ENCODE measurements at places on chromosomes 12 and 14.

DNA sequence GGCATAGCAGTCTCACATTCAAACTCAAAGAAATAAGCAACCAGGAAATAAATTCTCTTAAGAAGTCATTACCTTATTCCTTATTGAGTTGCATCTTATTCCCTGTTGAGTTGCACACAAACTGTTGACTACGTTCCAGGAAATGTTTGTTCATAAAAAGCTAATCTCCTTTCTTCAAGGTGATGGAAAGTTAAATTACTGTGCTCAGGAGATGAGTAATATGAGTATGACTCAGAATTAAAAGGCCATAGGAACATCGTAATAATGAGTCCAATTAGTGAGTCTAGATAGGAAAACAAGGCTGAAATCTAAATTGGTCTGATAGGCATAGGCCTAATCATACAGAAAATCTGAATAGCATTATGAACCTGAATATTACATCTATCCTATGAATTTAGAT lies 203.1 kb downstream of the SLC2A13 start:
- DNase-seq, result no peak

- no peak for DNase-seq
These were observed 16.1 kb upstream of the NR4A1 start for GRCh38 chr12:52035190-52035589.

- no peak for DNase-seq
These were observed 650 bp downstream of the LLPH start for GRCh38 chr12:66129934-66130266.

GRCh38 chr12:120905856-120906384 lies 1.8 kb upstream of the SPPL3 start:
- no peak for DNase-seq

DNA sequence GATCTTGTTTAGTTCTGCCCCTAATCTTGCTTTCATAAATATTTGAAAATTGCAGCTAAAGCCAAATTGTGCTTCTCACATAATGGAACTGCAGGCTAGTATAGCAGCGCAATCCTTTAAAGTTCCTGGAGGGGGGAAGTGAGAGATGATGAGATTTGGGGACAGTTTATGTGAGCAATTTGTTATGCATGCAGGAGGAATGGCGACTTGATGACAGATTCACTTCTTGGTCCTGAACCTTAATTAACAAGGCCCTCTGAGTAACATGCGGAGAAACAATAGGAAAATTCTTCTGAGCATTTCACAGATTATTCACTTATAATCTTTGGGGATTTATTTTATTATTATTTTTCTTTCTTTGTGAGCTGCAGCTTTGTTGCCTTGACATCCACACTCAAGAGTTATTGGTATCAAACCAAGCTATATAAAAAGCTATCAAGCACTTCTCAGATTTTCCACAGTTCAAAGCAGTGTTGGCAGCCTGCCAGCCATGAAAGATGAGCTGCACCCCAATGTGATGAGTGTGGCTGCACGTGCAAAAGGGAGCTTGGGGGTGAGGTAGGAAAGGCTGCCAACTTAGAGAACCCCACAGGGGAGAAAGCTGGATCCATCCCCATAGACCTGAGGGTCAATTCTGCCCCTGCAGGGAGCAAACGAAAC lies 1662.2 kb upstream of the FLRT2 start:
- no peak for DNase-seq

DNA sequence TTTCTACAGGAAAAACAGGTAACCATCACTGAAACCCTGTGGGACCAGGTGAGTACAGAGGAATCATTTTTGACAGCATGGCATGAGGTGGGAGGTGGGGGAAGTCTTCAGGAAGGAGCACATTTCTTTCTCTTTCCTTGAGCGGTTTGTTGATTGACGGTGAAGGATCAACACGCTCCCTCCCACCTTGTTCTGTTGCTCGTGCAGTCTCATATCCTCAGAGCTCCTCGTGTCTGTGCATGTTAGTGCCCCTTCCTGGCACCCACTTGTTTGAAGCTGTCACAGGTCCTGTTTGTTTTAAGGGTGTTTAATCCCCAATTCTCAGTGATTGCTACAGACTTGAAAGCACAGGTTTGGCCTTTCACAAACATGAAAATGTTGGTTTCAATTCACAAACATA lies 4.4 kb downstream of the C12orf54 start:
- no peak for DNase-seq

- DNase-seq, result no peak
These were observed 1.6 kb upstream of the CLEC14A start for GRCh38 chr14:38257507-38257906.

GRCh38 chr12:40039598-40039997 lies 66.3 kb downstream of the SLC2A13 start:
- no peak for DNase-seq

DNA sequence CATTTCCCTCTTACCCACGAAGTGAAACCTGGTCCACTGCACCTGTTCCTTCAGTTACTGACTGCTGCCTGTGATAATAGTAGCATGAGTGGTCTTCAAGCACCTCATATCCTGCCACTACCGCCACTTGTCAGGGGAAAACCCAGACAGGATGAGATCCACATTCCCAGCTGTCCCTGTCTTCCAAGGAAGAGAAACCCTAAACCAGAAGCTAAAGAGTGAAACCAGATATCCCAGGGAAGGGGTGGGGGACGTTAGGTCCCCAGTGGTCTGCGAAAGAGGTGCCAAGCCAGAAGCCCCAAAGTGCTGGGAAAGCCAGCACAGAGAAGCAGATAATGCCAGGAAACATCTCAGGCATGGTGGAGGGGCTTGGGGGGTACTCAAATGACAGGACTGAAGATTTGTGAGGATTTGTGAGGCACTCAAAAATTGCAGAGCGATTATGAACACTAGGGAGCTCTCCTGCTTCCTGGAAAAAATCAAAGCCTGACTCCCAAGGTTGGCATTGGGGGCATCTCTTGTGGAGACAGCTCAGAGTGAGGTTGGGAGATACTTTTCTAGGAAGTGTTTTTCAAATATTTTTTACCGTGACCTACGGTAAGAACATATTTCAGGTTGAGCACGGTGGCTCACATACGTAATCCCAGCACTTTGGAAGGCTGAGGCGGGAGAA lies 77.9 kb downstream of the TMEM30B start:
- DNase-seq, result no peak

- no peak for DNase-seq
These were observed 299.1 kb upstream of the AMIGO2 start for GRCh38 chr12:47378907-47379306.

GRCh38 chr14:20617138-20618003 lies 24.1 kb downstream of the OR6S1 start:
- DNase-seq, result no peak

GRCh38 chr14:104390221-104390931 lies 189.2 kb upstream of the C14orf180 start:
- DNase-seq, result no peak

DNA sequence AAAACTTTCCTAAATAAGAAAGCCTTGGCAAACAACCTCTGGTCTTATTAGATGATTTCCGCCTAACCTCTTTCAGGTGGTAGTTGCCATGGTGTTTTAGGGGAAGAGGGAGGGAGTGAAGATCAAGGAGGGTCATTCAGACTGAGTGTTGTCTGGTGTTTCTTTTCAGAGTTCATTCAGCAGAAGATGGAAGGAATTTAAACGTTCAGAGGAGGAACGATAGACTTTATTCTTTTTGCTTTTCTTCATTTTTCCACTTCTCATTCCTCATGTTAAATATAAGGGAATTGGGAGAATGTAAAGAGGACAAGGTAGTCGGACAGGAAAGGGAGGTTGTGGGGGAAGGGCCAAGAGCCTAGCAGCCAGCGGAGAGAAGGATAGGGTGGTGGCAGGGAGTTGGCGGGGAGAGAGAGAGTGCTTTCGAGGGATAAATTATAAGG lies 17.4 kb upstream of the SALL2 start:
- no peak for DNase-seq

DNA sequence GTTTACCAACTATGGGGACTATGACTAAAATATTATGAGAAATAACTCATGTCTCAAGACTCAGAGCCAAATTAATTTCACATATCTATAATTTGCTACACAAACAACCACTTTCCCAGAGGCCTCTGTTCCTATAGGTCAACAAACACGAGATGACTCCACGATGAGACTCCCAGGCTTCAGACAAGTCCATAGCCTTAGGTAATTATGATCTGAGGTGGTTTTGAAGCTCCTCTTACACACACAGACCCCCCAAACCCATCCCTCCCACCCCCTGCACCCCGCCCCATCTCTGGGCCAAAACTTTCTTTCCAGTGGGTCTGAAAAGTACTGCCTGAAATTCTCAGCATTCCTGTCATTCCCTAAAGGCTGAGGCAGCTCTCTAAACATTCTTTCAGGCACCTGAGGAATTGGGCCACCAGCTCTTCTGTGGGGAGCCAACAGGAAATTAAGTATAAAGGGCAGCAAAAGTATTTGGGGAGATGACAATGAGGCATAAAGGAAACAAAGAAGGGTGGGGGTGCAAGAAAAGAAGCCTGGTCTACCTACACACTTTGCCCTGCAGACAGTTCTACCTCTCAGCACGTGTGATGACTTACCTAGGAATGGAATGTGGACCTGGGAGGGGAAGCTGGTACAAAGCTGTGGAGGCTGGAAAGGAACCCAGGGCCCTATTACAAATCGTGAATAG lies 143.6 kb downstream of the PAWR start:
- DNase-seq, result no peak

DNA sequence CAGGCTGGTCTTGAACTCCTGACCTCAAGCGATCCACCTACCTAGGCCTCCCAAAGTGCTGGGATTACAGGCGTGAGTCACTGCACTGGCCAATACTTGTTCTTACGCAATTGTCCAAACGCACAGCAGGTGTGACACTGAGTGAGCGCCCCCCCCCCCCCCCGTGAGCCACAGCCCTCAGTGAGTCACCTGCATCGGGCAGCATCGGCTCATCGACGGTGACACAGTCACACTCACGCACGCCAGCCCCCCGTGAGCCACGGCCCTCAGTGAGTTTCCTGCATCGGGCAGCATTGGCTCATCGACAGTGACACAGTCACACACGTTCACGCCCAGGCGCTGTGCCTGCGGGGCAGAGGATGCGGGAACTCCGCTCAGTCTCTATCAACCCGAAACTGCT lies 42.5 kb downstream of the GALNT9 start:
- no peak for DNase-seq

- DNase-seq, result no peak
These were observed 40.5 kb upstream of the USP44 start for GRCh38 chr12:95591731-95592130.

- no peak for DNase-seq
These were observed 32.2 kb downstream of the SLC25A21 start for GRCh38 chr14:37140176-37140575.

DNA sequence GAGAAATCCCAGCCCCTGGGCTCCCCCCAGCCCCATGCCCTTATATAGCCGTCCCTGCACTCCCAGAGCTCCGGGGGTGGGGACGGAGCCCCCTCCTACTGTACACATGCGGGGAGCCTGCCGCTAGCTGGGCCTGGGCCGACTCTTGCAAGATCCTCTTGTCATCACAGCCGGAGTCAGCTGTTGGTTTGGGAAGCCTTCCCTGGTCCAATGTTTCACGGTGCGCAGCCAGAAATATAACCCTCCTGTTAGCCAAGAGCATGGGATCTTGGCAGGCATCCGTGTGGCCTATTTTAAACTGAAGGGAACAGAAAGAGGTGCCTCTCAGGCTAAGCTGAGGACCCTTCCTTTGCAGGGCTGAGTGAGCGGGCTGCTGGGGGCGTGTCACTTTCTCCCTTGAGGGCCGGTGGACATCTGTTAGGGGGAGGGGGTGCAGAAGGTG lies 175.3 kb downstream of the TSPAN9 start:
- peak; percentile 71 for DNase-seq

DNA sequence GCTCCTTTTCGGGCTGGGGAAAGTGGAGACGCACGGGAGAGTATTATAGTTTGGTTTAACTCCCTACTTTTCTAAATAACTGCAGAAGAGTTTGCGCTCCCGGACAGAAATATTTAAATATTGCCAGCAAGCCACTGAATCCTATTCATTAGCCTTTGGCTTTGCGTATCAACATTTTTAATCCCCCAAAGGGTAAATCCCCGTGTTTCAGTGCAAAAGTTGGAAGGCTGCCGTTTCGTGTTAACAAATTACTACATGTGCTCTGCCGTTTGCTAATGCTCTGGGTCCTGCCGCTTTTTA lies 372 bp upstream of the DPF3 start:
- no peak for DNase-seq

DNA sequence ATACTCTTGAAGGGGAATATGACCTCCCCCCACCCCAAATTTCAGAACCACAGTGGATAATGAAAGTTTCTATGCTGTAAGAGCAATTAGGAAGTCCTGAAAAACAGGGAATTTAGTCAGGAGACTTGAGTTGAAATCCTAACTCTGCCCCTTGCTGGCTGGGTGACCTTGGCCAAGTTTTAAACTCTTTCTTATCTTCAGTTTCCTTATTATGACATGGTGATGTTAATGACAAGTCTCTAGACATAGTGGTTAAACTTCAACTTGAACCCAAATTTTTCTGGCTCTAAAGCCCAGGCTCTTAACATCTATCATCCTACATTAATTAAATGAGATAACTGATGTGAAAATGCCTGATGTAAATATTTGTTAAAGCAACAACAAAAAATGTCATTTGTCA lies 325.9 kb downstream of the APAF1 start:
- no peak for DNase-seq

DNA sequence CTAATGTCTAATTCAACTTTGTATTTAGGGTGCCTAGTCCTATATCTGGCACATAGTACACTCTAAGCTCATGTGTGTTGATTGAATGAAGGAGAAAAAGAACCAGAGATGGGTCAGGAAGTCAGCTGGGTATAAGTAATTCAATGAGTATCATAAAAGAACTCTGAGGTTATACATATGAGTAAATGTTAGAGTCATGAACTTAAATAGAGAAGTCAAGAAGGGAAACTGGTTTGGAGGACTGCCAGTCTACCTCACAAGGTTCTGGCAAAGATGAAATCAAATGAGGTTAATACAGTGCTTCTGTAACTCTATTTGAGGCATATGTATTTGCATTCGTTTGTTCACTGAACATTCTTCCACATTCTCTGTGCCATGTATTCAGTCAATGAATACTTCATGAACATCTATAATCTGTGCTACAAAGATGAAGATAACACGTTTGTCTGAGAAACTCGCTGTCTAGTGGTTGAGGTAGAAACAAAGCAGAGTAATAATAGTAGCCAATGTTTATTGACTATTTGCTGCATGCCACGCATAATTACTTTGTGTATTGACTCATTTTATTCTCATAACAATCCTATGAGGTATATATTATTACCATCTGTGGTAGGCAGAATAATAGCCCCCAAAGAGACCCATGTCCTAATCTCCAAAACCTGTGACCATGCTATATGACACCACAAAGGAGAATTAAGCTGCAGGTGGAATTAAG lies 88.9 kb downstream of the PTGER2 start:
- DNase-seq, result no peak

- no peak for DNase-seq
These were observed 17.9 kb downstream of the ZFP36L1 start for GRCh38 chr14:68774771-68775613.

- DNase-seq, result no peak
These were observed 94.7 kb downstream of the SLC2A13 start for GRCh38 chr12:40010899-40011774.

DNA sequence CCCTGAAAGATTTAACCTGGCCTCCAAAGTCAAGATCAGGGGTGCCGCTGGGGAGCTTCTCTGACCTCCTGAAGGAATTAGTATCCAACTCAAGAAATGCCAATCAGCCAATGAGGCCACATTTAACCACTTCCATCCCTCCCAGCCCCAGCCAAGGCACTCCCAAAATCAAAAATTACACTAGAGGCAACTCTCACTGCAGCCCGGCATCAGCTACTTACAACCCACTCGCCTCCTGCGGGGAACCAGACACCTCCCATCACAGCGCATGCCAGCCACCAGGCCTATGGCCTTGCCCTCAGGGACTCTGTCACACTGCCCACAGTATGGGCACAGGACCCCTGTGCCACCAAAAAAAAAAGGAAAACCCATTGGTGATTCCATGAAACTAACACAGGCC lies 62.3 kb upstream of the DDX11 start:
- no peak for DNase-seq
